Fibroblast of pulmonary artery (primary cell): ENCODE measurements at places on chromosomes 1 and 21.

GRCh38 chr1:180230791-180231505 is 884 bp downstream of the LHX4 start:
- DNase-seq, result peak; percentile 67

- DNase-seq, result peak; percentile 88
Measured at GRCh38 chr21:28294051-28294450, 698.6 kb downstream of the LTN1 start.

DNA sequence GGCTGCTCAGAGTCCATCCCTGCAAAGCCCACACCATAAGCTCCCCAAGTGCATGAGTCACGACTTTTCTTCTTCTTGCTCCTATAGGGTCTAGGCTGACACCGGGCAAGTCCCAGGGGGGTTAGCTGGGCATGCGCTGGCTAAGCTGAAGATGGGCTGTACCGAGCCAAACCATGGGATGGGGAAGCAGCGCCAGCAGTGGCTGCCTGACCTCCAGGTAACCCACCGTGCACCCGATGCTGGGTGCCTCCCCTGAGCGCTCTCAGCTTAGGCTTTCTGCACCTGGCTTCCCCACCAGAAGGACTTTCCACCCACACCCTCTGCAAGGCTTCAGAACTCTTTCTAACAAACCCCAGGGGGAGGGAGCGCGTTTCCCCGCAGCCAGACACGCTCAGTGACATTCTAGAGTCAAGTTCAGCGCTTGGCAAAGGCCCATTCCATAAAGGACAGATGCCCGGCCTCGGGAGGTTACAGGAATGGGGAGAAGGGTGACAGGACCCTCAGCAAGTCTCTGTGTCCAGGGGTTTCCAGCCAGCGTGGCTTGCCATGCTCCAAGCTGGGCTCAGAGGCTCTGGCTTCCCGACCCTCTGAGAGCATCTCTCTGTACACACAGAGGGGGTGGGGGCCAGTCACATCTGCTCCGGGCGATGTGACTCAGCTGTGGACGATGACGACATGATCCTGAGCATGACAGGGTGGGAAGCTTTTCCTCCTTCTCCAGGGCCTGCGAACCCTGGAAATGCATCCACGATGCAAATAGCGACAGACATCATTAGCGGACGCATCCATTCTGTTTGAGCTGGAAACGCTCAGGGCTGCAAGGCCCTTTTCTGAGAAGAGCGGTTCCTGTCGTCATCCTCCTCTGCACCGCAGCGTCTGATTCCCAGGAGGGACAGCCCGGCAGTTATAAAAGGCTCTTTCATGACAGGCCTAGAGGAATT is 107.8 kb downstream of the SIK1 start:
- peak; percentile 60 for DNase-seq

GRCh38 chr1:20115479-20115878 is 3.9 kb downstream of the PLA2G2D start:
- no peak for DNase-seq

GRCh38 chr1:35599411-35599810 is 26.3 kb downstream of the TFAP2E start:
- no peak for DNase-seq

GRCh38 chr1:231678011-231678432 is 51.4 kb downstream of the DISC1 start:
- no peak for DNase-seq

- no peak for DNase-seq
Measured at GRCh38 chr1:44786841-44787426, 1.0 kb downstream of the BEST4 start.

- DNase-seq, result no peak
Measured at GRCh38 chr1:221206076-221206475, 326.8 kb downstream of the HLX start.

DNA sequence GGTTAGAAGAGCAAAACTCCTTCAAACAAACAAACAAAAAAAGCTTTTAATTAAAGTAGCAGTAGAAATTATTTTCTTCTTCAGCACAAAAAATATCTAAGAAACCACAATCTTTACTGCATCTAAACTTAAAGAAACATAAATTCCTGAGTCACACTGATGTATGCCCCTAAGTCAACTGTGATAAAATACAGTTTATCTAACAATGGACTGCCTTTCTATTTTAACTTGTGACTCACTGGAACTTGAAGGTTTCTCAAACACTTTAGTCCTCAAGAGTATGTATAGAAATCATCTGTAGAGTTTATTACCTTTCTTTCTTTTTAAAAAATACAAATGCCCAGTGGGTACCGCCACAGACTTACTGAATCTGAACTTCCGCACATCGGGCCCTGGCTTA is 86.2 kb downstream of the LBR start:
- no peak for DNase-seq

- no peak for DNase-seq
Measured at GRCh38 chr1:29258189-29258975, 22.1 kb downstream of the PTPRU start.

- no peak for DNase-seq
Measured at GRCh38 chr1:204792354-204792692, 78.3 kb upstream of the NFASC start.

GRCh38 chr1:66182026-66182425 is 351.9 kb upstream of the SGIP1 start:
- no peak for DNase-seq

GRCh38 chr1:36675106-36675505 is 192.4 kb upstream of the CSF3R start:
- DNase-seq, result no peak

DNA sequence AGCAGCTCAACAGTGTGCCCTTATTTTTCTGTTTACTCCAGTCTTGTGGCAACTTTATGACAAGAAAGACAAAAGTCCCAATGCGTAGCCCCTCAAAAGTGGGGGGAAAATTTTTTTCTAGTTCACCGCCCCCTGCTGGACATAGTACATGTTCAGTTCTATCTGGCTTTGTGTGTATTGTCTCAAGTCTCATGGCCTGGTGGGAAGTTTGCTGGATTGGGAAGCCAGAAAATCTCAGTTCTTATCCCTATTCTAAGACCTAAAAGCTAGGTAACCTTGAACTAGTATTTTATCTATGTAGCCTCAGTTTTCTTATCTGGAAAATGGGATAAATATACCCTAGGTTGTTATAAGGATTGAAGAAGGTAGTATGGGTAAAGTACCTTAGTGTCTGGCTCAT is 55.8 kb upstream of the LDLRAP1 start:
- DNase-seq, result no peak

GRCh38 chr1:106785176-106785575 is 271.3 kb upstream of the PRMT6 start:
- no peak for DNase-seq

DNA sequence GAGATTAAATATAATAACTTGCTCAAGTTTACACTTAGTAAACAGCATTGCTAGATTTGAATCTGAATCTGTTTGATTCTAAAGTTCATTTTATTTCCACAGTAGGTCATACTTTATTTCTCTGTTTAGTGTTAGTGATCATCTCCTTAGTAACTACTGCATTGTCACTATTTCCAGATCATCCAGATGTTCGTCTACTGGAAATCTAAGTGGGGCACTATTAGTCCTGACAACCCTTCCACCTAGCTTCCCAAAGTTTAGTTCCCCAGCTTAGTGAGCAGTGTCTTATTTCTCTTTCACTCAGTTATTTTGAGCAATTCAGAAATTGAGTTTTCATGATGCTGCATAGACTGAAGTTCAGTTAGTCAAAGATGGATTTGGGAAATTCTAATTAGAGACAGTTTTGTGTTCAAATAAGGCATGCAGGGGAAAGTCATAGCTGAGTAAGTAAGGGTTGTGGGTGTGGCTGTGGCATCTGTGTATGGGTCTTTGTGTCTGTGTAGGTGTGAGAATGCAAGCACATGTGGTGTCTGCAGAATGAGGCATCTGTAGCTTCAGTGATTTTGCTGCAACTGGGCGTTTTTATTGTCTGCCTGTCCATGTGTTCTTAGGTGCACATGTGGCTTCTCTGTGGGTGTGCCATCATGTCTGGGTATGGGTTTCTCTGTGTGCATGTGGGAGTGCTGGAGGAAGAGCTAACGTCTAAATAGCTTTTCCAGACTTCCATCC is 107.3 kb downstream of the NTMT2 start:
- no peak for DNase-seq

- DNase-seq, result peak; percentile 36
Measured at GRCh38 chr1:197444755-197445154, 176.7 kb downstream of the CRB1 start.

DNA sequence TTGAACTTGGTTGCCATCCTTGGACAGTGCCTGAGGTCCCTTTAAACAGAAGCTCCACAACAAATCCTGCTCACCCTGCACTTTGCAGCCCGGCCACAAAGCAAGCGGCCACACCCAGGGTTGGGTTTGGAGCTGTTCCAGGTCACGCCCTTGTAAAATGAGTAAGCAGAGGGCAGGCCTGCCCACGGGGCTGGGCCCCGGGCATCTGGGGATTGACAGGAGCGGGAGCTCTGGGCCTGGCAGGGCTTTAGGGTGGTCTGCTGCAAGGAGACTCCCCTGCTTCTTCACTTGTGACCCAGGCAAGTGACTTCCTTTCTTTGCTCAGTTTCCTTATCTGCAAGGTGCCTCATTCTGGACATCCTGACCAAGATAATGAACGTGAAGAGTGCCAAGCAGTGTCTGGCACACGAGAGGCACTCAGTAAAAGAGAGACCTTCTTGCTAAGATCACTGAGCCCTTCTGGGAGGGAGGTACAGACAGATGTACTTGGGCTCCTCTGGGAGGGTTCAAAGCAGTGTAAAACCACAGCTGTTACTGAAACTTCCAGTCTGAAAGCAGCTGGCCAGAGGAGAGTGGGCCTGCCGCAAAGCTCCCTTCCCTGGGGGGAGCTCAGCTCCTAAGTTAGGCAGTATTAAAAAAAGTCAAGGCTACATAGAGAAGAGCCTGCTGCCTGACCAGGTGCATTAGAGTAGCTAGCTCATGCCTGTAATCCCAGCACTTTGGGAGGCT is 2.6 kb downstream of the E2F2 start:
- peak; percentile 69 for DNase-seq

DNA sequence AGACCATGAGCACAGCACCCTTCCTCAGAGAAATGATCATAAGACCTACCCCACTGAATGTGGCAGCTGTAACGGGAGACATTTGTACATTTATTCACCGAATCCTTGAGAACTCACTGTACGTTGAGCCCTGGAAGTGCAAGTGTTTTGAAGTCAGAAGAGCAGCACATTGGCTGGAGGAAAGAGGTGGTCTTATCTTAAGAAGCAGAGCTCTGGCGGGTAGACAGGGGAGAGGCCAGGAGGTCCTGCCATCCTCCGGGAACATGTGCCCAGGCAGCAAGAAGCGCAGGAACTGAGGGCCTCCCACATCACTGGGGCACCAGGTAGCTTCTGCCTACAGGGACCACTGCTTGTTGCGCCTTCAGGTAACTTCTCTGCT is 169.2 kb upstream of the IRF2BP2 start:
- no peak for DNase-seq

DNA sequence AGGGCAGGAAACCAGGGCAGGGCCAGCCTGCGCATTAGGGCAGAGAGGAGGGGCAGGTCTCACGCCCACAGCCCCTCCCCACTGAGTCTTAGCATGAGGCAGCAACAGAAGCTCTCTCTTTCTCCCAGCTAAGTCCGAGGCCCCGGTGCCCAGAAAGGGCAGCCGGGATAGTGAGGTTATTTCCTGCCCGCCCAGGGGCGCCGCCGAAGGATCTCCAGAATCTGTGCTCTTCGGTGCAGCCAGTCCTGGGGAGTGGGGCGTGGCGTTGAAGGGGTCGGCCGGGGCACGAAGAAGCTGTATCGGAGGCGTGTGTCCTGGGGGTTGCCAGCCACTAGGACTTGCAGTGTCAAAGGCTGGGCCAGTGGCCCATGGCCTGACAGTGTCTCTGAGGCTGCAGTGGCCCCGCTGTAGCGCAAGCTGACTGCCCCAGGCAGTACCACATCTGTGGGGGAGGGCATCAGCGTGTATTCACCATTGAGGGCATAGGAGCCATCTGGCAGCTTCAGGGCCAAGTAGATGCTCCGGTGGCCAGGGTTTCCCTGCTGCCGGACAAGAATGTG is 7.8 kb downstream of the ADAMTS4 start:
- DNase-seq, result no peak

GRCh38 chr1:48007047-48007446 is 9.9 kb upstream of the TRABD2B start:
- peak; percentile 56 for DNase-seq

- no peak for DNase-seq
Measured at GRCh38 chr1:116290085-116290705, 82.8 kb upstream of the ATP1A1 start.

DNA sequence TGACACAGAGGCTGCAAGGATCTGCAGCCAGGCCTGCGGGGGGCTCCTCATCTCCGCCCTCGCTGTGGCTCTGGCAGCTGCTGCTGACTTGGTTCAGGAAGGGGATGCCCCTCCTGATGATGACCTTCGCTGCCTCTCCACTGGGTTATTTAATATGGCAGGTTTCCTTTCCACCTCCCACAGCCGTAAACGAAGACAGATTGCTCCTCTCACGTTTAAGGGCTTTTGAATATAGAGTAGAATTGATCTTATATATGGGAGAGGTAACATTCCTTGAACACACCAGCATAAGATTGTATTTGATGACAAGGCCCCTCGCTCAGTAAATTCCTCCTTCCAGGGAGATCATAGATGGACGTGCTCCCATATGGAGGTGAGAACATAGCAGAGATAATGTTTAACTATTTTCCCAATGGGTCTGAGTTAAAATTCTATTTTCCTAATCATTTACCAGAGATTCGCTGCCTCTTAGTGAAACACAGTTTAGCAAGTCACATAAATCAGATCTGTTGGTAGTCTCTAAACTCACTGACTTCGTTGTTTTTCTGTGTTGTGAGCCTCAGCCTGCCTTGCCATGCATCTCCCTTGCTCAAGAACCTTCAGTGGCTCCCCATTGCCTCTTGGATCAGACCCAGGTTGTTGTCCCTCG is 88.5 kb upstream of the AJAP1 start:
- DNase-seq, result no peak

GRCh38 chr1:56758794-56759193 is 60.4 kb downstream of the FYB2 start:
- DNase-seq, result no peak
